ENCODE measurements at places on chromosomes 11 and 22.

DNA sequence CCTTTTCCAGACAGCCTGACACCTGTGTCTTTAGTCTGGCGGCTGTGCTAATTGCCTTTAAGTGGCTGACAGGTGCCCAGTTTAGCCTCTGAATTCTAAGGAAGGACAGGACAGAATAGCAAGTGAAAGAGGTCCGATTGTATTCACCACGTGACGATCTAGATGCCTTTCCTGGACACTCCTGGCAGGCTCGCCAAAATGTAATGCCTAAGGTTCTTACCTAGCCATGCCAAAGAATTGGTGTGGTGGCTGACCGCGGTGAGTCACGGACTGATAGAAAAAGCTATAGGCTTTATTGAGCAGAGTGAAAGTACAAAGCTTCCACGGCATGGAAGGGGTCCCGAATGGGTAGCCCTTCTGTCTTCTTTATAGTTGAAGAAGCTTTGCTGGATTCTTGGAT, 26.7 kb downstream of the ANKRD42 start:
- DNase-seq = no peak

DNA sequence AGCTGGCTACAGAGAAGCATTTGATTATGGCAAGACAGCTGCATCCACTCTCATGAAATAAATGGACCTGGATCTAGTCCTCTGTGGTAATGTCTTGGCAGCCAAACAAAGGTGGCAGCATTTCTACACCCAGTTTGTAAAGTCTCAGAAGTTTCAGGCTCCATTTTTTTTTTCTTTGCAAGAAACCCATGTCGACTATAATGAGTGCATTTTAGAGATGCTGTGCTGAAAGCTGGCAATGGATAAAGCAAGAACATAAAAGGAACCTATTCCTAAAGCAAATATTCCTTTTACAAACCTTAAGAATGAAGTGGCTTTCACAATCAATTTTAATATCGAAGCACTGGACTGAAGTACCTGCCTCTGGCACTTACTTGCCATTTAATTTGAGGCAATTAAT, 33.5 kb downstream of the THAP12 start:
- no peak for DNase-seq

DNA sequence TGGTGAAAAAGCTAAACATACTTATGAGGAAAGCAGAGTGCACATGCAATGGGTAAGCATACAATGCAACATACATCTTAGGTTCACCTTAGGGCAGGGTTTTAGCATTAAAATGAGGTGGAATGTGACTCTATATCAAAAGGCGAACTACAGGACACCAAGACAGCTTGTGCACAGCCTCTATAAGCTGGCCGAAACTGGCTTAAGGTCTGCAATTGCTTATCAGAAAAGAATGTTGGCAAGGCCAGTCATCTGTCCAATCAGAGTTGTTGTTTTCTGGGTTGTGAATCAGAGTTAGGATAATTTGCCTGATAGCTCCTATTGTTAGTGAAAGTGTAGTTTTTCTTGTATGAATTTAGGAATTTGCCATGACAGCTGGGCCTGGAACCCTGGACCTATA, 76.5 kb downstream of the LRRC4C start:
- no peak for DNase-seq

- DNase-seq = no peak
Observed at GRCh38 chr11:10522921-10523320, 18.1 kb downstream of the RNF141 start.

GRCh38 chr11:60371386-60371785, 6.9 kb upstream of the MS4A7 start:
- no peak for DNase-seq

DNA sequence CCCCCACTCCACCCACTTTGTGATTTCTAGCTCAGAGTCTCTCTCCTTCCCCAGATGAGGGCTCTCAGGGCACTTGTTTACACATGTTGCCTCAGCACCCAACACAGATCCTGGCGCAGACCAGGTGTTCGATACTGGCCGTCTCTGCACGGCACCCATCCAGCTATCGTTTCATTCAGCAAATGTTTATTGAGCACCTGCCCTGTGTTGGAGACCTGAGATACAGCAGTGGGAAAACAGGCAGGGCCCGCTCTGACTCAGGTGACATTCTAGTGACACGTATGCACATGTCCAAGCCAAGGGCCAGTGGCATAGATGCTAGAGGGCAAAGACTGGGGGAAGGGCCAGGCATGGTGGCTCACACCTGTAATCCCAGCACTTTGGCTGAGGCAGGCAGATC, 71.9 kb downstream of the NFAM1 start:
- DNase-seq = no peak

GRCh38 chr11:112797648-112798293, 163.4 kb upstream of the NCAM1 start:
- DNase-seq = peak; percentile 71

- no peak for DNase-seq
Observed at GRCh38 chr11:106249617-106250239, 172.3 kb downstream of the AASDHPPT start.

DNA sequence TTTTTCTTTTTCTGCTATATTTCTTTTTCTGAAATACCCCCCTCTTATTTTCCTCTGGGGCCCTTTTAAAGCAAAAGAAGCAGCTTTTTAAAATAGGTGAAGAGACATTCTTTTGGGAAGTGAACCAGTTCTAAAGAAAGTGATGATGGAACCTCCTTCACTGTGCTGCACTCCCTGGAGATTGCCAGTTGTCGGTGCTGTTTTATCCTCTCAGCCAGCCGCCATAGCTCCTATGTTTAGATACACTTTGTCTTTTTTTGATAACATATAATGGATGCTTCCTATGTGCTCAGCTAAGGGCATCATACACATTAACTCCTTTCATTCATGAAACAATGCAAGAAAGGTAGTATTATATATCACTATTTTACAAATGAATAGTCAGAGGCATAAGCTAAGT, 14.0 kb downstream of the CFAP300 start:
- DNase-seq = peak; percentile 36

- DNase-seq = no peak
Observed at GRCh38 chr11:86869531-86869930, 69.2 kb downstream of the PRSS23 start.

GRCh38 chr11:68231621-68232020, 18.5 kb upstream of the KMT5B start:
- DNase-seq = no peak

GRCh38 chr22:41908411-41909309, 6.2 kb downstream of the SHISA8 start:
- no peak for DNase-seq

DNA sequence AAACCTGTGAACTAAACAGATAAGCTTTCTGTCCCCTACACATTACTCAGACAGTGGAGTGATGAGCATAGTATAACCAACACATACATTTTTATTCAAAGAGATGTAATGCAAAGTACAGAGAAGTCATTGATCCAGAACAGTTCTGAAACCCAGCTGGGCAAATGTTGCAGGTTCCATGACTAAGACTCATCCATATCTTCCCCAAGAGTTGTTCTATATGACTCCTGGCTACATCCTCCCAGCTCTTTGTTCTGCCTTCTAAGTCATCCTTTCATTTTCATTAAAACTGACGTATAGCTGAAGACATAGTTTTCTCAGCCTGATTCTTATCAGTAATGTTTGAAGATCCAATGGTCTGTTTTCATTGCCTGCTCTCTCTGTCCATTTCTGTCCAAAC, 47.3 kb downstream of the PLAAT5 start:
- DNase-seq = no peak
